ENCODE measurements at places on chromosomes 5 and 9.

DNA sequence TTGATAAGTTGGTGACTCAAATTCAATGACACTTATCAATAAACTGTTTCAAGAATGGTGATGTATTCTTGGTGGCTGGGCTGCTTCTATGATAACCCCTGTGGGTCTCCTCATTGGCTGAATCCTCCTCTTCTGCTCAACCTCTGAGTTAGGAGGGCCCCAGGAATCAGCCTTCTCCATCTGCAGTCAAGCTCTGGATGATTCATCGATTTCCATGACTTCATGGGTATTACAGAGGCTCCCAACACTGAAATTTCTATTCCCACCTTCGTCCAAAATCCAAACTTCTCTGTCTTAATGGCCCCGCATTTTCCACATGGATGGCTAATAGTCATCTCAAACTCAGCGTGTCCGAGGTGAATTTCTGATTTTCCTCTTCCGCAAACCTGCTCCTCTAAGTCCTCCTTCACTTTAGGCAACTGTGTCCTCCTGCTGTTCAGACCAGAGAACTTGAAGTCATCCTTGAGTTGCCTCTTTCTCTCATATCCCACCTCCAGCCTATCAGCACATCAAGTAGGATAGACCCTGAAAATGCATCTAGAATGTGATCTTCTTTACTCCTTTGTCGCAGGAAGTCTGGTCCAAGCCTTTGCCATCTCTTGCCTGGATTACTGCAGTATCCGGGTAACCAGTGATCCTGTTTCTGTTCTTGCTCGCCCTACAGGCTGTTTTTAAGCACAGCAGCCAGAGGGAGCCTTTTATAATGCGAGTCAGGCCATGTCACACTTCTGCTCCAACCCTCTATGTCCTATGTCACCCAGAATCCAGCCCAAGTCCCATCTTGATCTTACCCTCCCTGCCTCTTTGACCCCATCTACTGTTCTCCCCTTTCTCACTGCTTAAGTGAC is 41.4 kb upstream of the IL7R start:
- peak; percentile 49 for DNase-seq

DNA sequence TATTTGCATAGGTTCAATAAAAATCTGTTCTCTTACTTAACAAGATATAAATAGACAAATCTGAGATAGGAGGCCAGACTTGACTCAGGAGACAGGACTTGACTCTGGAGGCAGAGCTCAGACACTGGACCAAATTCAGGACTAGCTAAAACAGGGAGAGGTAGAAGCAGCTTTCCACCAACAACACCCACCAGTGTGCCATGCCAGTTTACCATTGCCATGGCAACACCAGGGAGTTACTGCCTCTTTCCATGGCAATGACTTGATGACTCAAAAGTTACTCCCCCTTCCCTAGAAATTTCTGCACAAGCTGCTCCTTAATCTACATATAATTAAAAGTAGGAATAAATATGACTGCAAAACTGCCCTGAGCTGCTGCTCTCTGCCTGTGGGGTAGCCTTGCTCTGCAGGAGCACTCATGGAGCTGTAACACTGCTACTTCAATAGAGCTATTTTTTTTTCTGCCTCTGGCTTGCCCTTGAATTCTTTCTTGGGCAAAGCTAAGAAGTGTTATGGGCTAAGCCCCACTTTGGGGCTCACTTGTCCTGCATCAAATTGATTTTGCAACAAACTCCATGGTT is 473.0 kb downstream of the PLK2 start:
- no peak for DNase-seq

DNA sequence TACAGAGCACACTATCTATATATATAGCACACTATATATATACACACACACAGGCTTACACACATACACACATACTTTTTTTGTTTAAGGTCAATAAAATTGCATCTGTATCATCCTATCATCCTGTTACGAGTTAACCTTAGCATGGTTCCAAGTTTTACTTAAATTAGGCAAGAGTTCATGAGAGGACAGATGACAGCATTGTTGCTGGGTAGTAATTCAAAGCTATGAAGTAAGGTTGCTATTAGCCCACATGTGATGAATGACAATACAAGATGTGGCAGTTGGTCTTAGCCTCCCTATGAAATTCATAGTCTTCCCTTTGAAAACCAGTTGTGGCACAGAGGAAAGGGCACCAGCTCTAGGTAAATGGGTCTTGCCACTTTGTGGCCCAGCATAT is 438.1 kb downstream of the ACTL7B start:
- DNase-seq = no peak

DNA sequence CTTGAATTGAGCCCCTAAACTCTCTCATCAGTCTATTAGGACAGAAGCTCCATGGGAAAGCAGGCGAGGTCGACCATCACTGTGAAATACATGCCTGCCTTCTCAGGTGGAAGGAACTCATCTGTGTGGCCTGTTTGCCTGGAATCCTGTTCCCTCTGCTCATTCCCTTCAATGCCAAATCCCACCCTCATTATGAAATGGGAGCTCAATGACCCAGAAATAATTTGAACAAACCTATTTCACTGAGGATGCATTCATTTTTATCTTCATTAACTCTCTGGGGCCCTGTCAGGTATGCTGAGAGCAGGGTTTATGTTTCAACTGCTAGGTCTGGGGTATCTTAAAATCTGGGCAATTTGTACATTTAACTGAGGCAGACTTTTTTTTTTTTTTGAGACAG is 142.2 kb downstream of the MED27 start:
- DNase-seq = no peak

GRCh38 chr5:24909210-24909609 is 264.4 kb upstream of the CDH10 start:
- DNase-seq = no peak

DNA sequence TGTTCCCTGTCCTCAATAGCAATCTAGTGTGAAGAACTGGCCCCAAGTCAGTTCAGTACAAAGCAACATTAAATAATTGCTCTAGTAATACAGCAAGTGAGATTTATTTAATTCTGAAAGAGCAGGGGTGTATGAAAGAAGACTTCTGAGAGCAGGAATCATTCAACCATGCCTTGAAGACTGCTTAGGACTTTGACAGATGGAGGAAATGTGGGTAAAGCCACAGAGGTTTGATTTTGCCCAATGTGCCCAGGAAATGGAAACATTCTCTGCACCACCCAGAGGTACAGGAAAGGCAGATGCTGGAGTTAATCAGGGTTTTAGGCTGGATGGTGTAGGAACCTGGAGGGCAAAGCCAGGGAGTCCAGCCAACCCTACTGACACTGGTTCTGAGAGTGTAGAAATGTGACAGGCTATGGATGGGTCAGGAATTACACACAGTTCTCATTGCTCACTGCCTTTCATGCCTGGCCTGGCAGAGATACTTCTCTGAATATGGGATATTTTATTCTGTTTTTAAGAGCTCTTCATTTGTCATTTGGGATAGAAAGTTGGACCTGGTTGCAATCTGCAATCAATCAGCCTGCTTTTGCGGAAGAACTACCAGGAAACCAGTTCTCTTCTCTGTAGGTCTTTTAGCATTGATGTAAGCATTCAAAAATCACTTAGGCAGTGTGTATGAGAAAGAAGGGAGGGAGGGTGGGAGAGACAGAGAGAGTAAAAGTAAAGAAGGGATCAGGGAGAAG is 88.3 kb downstream of the BRINP1 start:
- no peak for DNase-seq

- DNase-seq = no peak
Observed at GRCh38 chr9:136625101-136626065, 37.3 kb upstream of the EGFL7 start.

DNA sequence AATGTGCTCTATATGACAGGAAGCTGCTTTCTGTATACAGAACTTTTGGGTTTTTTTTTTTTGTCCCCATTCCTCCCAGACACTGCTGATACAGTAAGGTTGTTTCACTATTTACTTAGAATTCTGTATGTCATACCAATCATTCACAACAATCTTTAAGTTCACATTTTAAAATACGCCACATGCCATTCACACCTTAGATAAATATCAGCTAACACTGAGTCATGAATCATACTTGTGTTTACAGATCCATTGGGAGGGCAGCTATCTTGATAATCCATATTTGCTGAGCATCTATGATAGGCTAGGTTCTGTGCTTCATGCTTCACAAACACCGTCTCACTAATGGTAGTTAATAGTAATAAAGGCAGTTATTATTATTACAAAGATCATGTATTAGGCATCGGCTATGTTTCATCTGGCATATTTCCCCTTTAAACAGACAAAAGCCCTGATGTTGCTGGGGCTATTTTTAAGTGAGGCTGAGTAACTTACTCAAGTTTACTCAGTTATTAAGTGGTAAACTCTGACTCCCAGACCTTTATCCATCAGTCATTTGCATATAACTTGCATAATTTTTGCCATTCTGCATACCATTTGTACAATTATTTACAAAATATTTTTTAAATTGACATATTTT is 152.2 kb upstream of the HMHB1 start:
- DNase-seq = no peak

DNA sequence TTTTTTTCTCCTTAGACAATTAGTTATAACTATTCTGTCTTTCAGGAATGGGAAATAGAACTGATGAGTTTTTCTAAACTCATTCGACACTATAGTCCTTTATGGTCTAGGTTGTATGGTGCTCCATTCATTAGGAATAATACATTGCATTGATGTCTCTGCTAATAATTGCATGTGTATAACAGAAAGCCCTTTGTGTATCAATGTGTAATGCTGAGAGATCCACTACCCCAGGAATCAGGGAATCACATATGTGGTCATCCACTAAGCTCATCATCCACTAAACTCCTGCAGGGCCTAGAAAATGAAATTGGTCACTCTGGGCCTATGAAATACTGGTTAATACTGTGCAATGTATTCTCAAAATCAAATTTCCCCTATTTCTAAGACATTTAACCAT is 242.0 kb upstream of the CDH18 start:
- no peak for DNase-seq

- no peak for DNase-seq
Observed at GRCh38 chr5:6387970-6388369, 9.6 kb upstream of the MED10 start.

DNA sequence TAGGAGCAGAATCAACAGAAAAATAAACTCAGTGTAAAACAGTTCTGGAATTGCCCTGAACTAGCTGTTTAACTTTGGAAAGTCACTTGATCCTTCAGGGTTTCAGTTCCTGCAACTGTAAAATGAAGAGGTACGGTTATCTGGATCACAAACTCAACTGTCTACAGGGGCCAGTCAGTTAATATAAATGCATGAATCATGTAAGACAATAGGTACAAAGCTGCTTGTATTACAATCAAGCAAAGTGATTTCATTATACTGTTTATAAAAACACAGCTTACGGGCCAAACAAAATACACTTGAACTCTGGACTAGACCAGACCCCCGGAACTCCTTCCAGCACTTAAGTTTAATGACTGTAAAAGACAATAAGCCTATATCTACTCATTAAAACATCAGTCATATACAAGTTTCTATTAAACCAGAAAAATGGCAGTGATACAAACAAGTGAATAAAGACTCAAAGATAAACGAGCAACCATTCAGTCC is 73.0 kb downstream of the MRPS27 start:
- DNase-seq = no peak

- peak; percentile 44 for DNase-seq
Observed at GRCh38 chr5:40831346-40832210, 3.4 kb downstream of the RPL37 start.

GRCh38 chr9:129868872-129869486 is 33.7 kb downstream of the USP20 start:
- peak; percentile 88 for DNase-seq

GRCh38 chr5:113219695-113220094 is 215.1 kb downstream of the TSSK1B start:
- DNase-seq = no peak

Measured in stimulated activated CD4-positive, alpha-beta T cell treated with anti-CD3 and anti-CD28 coated beads, Interleukin-15, amount 100 ng/mL, for 24 hours (primary cell).